ENCODE measurements at places on chromosomes 4 and X.

DNA sequence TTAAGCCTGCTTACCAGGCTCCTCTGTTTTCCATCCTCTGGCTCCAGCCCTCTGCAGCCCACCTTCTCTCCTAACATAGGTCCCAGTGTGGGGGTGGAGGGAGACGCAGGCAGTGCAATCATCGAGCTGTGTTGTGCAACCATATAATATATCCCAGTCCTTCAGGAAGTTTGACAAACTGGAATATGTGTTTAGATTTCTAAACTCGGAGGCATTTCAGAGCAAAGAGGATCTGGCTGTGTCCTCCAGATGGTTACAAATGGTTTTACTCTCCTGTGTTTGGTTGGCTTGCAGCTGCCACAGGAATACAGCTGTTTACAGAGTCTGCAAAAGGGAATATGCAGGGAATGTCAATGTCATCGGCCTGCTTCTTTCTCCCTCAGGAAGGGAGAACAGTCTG, 195.3 kb upstream of the LNX1 start:
- DNase-seq, result no peak

GRCh38 chr4:102157984-102158383, 187.3 kb downstream of the SLC39A8 start:
- DNase-seq, result no peak

GRCh38 chr4:169620880-169621248, 486 bp downstream of the CLCN3 start:
- DNase-seq, result no peak

DNA sequence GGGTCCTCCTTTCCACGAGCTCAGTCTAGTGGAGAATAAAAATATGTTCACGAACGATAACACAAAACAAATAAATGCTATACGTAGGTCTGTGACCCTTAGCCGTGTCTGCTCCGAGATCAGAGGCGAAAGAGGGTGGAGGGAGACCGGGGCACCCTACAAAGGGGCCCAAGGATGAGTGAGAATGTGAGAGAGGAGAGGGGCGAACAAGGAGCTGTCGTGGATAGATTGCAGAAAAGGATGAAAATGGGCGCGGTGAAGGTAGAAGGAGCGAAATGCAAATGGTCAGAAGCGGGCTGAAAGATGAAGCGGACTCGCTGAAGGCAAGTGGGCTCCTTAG, 6.2 kb upstream of the ZBTB33 start:
- no peak for DNase-seq

- no peak for DNase-seq
Measured at GRCh38 chr4:185817403-185817818, 5.4 kb upstream of the SORBS2 start.

DNA sequence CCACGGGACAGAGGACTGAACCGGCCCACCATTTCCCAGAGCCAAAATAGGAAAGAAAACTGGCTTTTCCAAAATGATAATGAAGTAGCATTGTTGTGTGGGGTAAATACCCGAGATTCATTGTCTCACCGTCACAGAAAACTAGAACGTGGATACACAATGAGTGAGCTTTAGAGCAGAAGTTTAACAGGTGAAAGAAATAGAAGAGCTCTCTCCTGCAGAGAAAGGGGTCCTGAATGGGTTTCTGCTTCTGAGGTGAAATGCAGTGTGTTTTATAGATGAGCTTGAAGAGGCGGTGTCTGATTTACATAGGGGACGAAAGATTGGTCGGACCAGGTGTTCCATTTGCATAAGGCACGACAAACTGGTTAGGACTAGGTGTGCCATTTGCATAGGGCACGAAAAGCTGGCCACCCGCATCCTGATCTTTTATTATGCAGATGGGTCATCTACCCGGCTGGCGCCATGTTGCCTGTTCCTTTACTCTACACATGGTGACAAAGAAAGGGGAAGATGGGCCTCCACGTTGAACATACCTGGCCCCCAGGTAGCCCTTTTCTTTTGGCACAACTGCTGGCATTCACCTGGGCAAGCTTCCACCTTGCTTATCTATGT, 118.1 kb downstream of the ATXN3L start:
- DNase-seq, result no peak

DNA sequence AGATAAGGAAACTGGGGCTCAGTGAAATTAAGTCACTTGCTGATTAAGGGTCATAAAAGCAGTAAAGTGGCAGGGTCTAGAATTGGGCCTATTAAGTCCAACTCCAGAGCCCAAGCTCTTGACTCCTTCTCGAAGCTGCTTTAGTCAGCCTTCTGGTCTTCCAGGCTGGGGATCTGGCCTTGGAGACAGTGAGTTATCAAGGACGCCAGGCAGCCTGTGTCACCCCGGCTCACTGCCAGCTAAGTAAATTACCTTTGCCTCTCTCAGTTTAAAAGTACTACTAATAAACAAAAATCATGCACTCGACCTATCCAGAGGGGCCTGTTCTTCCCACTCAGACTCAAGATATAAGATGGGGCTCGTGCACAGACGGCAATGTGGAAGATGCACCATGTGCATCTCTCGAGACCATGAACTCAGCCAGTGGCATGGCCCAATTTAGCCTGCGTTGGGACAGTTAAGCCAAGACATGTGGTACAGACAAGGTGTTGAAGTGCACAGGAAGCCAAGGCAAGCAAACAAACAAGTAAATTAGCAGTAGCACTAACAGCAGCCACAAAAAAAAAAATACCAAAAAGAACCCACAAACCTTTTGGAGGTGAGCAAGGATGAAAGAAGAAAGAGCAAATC, 62.0 kb upstream of the MAP3K15 start:
- DNase-seq, result no peak

DNA sequence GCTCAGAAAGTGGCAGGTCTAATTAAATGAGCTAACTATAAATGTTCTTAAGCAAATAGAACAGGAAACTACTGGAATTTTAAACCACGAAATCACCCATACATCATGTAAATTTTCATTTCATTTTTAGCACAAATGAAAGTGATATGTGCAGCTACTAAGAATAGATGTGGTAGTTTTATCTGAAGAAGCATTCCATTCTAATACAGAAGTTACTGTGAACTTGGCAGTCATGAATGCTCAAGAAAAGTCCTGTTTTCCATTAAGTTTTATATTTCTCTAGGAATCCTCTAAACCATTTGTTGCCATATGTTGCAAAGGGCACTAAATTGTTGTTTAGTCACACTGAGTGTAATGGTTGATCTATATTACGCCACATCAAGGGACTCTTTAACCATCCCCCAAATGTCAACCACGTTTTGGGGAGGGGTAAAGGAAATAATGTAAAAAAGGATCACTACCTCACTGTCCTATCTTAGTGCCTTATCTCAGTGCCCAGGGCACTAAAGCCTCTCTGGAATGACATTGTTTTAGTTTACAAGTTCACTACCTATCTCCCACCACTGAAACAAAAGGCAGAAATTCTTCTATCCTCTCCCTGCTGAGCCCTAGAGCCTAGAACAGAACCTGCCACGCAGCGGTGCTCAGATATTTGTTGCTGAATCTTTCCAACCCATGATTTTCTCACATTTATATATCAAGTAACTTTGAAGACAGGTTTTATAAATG, 118.0 kb downstream of the SHISA3 start:
- no peak for DNase-seq

- no peak for DNase-seq
Measured at GRCh38 chrX:39953879-39954278, 143.9 kb downstream of the BCOR start.

GRCh38 chr4:119209077-119209476, 3.4 kb upstream of the USP53 start:
- no peak for DNase-seq

DNA sequence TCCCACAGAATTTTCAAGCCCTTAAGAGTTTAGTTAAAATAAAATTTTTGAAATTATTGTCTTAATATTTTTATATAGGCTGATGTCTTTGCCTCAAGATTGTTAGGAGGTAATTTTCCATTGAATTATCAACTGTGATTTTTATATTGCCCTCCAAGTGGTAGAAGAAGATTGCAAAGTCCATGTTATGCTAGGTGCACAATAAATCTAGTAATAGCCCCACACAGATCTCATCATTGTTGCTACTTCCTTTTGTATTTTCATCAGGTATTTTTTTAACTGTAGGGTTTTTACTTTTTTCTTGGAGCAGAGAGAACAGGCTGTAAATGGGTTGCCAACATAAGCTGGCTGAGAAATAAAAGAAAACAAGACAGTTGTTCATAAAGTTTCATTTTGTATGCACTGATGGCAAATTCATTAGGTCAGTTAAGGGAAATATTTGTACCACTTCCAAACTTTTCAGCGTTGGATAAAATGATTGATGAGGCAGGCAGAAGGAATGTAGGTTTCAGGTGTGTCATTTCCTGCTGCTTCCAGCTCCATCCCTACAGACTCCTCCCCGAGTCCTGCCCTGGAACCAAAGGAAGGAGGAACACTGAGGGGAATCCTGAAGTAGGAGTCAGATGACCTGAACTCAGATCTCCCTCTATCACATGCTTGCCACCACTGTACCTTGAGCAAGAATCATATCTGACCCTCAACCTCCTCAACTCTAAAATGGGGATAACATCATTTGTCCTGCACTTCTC, 105.5 kb downstream of the PRRG1 start:
- no peak for DNase-seq

DNA sequence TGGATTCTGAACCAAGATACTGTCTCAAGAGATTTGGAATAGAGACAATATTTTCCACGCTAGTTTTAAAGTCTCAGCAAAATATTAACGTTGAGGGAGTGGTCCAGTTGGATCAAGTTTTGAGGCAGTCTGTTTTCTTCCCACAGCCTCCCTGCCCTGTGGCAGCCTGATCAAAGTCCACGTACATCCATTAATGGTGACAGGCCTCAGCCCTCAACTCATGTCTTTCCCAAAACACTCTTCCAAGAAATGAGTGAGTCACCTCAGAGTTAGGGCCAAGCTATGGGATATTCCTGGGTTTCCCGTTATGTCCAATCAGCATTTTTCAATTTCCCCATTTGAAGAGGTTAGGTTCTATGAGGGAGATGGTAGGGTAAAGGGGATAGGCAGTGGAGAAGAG, 28.5 kb downstream of the EGFL6 start:
- no peak for DNase-seq

DNA sequence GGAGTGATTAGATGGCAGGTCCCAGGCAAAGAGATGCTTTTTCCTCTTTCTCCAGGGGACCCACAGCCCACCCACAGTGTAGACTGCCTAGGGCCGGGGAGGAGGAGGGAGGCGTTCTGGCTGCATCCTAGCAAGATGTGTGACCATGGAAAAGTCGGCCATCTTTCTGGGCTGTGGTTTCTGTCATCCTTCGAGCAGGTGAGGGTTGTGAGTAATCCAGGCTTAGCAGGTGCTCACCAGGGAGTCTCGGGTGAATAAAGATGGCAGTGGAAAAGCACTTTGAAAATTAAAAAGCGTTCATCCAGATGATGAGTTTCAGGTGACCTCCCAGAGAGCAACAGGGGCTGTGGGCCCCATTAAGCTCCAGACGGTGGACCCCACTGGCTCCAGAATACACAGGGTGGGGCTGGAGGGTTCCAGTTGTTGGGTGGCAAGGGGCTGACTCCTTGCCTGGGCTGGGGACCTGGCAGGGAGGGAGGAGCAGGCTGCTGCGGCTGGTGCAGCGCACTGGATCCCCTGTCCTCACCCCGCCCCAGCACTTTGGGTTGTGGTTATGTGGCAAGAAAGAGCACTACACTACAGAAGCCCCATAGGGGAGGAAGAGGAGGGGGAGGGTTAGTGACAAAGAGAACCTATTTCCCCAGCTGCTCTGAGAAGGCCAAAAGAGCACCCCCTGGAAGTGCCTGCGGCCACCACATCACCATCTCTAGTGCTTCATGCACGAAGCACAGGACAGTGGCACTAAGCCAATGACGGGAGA, 23.7 kb downstream of the ELF4 start:
- peak; percentile 27 for DNase-seq

DNA sequence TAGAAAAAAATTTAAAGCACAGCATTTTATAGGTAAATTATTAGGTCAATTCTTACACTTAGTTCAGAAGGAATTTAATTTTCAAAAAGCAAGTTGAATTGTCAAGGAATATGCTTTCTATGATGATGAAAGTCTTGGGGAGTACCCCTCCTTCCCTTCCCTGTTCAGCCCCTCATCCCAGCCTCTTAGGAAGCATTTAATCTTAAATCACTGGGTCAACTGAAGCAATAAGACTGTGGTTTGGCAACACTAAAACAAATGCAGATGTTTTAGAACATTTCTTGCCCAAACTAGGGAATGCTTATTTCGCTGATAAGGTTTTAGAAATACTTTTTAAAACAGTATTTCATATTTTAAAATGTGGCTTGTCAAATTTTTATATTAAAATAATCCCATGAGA, 19.1 kb upstream of the ARSJ start:
- no peak for DNase-seq

DNA sequence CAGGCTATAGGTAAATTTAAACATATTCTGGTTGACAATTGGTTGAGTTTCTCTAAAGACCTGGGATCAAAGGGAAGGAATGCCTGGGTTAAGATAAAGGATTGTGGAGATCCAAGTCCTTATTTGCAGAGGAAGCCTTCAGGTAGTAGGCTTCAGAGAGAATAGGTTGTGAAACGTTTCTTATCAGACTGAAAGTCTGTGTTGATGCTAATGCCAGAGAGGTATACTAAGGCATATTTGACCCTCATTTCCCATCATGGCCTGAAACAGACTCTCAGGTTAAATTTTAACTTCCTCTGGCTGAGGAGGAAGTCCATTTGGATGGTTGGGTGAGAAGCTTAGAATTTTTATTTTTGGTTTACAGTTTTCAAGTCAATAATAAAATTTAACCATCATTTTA, 48.1 kb downstream of the UGT2A2 start:
- no peak for DNase-seq

DNA sequence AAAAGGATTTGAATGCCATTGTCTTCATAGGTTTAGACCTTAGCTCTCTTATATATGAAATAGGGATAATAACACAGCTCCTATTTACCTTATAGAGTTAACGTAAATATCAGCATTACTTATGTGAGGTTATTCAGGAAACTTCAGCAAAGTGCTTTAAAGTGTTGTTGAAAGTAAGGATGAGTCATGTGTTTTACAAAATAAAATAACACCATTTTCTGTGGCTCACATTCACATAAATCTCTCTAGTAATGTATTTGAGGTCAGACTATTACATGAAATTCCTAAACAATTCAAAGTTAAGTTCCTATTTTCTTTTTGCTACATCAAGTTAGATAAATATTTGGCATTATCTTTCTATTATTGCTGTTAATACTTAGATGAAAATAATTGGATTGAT, 2.9 kb downstream of the GNRHR start:
- no peak for DNase-seq

- DNase-seq, result no peak
Measured at GRCh38 chr4:128315756-128316520, 28.3 kb upstream of the PGRMC2 start.

DNA sequence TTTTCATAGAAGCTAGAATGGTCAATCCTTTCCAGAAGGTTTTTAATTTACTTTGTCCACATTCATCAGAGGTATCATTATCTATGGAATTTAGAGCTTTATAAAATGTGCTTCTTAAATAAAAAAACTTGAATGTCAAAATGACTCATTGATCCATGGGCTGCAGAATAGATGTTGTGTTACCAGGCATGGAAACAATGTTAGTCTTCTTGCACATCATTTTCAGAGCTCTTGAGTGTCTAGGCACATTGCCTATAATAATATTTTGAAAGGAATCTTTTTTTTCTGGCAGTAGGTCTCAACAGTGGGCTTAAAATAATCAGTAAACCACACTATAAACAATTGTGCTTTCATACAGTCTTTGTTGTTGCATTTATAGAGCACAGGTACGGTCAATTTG, 200.3 kb downstream of the FAT4 start:
- no peak for DNase-seq
